ENCODE measurements at places on chromosomes 4 and X.

DNA sequence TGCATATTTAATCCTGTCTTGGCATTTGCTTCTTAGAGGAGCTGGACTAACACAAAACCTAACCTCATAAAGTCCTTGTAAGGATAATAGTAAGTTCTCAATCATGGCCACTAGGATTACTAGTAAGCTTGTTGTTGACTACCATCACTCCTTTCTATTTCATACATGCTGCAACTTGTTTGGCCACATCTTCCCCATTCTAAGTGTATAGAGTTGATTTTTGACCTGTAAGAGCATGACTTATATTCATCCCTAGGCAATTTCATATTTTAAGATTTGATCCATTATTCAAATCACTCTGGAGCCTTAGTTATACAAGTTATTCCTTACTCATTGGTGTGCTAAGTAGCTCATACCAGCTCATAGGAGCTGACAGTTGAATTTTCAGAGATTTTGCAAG lies 109.4 kb downstream of the EFHC2 start:
- no peak for DNase-seq

DNA sequence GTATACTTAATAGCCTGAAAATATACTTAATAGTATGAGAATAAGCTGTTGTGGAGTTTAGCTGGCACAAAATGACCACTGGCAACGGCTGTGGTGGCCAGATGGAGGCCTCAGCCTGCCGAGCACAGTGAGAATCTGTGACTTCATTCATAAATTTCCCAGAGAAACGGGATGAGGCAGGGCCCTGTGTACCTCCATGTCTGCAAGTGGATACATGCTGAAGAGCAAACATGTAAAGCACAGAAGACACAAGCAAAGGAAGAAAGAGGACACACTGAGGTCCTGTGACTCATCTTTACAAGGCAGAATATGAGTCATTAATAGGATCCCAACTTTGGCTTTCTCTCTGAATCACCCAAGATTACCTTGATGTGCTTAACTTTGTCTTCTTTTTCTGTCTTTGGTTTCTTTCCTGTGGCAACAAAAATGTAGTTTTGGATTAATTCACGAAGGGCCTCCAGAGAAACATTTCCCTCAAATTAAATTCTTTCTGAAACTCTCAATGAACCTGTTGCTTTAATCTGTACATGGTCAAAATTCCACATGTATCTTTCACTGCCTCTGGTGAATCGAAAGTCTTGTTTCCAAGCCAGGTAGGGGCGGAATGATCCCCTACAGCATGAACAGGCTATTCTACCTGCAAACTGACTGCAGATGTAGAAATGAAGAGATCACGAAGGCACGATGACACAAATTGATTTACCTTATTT lies 56.4 kb downstream of the IRF2 start:
- DNase-seq = peak; percentile 70

DNA sequence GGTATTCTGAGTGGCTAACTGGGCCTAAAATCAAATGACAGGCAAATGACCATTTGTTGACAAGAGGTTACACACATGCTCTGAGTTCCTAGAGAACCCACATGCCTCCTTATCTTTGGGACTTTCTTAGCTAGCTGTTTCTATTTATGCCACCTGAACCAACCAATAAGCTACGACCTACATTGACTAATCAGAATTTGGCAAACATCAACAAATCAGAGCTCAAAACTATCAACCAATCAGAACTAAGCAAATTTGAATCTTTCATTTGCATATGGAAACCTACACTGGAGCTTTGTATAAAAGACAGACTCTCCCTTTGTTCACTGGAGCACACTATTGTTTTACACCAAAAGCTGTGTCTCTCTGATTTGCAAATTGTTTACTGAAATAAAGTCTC lies 192.0 kb downstream of the CXXC4 start:
- DNase-seq = no peak

GRCh38 chr4:83405844-83406816 lies 49.5 kb downstream of the HELQ start:
- no peak for DNase-seq

- DNase-seq = no peak
These were observed 1.8 kb downstream of the FTHL17 start for GRCh38 chrX:31070057-31070468.

GRCh38 chr4:132180020-132180427 lies 969.1 kb upstream of the PCDH10 start:
- no peak for DNase-seq

GRCh38 chrX:149984411-149984810 lies 46.1 kb upstream of the EOLA2 start:
- DNase-seq = no peak

DNA sequence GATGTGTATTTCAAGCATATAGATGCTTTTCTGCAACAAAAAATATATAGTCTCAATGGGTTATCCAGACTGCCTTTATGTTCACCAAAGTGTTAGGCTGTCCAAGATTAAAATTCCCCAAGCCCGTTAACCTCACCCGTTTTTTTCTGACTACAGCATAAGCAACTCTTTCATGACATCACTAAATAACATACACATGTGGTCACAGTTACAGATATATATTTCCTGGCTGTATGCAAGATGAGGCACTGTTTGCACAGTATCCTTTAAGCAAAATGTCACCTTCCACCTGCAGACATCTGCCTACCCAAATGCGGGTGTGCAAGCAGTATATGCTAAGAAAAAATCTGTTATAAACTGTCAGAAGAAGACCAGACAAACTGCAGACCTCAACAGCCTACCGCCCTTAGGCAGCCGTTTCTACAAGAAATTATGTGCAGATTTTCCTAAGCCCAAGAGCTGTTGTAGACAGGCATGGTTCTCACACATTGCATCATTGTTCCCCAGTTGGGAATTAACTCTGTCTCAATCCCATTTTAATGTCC lies 183.1 kb upstream of the MXRA5 start:
- no peak for DNase-seq

DNA sequence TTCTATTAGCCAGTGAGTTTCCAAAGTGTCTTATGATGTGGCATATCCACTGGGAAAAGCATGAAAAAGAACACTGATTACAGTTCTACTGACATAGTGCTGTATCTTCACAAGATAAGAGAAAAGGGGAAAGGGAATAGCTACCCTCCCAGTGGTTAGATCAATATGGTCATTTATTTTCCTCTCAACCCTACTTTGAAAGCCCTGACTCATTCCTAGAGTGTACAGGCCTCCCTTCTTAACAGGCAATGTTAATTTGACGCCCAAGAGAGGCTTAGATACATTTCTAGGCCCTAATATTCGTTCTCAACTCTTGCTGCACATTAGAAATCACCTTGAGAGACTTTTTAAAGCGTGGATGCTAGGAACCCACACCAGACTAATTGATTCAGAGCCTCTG lies 20.4 kb upstream of the BRS3 start:
- DNase-seq = no peak

GRCh38 chr4:147157860-147158701 lies 212.4 kb upstream of the TTC29 start:
- no peak for DNase-seq

- DNase-seq = no peak
These were observed 157.3 kb downstream of the PRDM5 start for GRCh38 chr4:120765260-120765680.

- DNase-seq = no peak
These were observed 143.2 kb downstream of the LHFPL1 start for GRCh38 chrX:112536544-112536943.

GRCh38 chrX:71420686-71421085 lies 54.5 kb downstream of the TAF1 start:
- DNase-seq = no peak

- DNase-seq = peak; percentile 57
These were observed 130.2 kb downstream of the CHRDL1 start for GRCh38 chrX:110665223-110666002.

DNA sequence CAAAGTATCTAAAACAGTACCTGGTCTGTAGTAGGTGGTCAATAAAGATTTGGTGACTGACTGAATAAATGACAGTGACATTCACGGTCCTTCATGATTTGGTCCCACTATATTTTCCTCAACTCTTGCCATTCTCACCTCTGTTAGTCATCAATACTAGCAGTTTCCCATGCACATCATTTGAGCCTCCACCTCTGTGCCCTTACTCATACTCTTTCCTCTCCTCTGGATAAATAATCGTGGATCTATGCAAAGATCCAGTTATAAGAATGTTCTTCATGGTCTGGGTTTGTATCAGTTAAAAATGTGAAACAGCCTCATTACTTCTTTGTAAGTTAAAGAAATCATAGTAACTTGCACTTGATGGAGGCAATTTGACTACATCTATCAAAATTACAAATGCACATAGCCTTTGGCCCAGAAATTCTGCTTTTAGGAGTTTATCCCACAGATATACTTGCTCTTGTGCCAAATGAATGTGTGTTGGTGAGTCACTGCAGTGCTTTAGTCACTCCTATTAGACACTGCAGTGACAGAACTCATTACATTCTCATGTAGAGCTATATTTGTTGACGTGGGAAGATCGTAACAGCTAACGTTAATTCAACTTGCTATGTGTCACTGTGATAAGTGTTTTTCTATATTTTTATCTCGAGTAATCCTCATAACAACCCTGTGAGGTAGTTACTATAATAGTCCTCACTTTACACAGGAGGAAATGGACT lies 121.9 kb upstream of the SMIM10 start:
- DNase-seq = no peak

DNA sequence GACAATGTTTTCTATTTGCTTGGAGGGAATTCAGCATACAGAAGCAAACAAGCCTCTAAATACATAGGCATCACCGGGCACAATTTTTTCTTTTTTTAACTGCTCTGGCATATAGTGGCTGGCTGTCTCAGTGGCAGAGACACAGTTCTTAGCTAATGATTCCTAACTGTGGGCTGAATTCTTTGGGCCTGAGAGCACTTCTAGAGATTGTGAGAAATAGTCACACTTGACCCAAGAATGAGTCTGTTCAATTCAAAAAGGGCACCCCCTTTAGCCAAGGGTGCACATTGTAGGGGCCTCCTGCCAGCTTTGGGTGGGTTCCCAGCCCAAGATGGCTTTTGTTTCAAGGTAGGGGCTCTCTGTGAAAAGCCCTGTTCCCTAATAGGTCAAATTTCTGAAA lies 345.7 kb downstream of the ARHGAP10 start:
- no peak for DNase-seq

DNA sequence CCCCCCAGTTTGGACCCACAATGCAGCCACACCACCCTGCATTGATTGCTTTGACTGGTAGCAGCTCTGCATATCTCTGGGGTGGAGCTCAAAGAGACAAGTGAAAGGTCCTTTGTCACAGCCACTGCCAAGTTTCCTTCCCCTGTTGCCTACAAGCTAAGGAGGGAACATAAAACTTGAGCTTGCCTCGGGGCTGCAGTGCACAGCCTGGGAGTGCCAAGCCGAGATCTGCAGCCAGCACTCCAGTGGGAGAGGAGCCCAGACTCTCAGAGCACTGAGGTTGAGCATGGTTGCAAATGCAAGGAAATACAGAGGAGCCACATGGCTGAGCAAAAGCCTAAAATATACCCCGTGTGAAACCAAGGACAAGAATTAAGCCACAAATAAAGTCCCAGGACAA lies 142.2 kb downstream of the DKK2 start:
- no peak for DNase-seq

GRCh38 chr4:138510053-138510452 lies 267.9 kb upstream of the SLC7A11 start:
- no peak for DNase-seq

GRCh38 chrX:109362101-109362500 lies 119.8 kb downstream of the GUCY2F start:
- DNase-seq = no peak

DNA sequence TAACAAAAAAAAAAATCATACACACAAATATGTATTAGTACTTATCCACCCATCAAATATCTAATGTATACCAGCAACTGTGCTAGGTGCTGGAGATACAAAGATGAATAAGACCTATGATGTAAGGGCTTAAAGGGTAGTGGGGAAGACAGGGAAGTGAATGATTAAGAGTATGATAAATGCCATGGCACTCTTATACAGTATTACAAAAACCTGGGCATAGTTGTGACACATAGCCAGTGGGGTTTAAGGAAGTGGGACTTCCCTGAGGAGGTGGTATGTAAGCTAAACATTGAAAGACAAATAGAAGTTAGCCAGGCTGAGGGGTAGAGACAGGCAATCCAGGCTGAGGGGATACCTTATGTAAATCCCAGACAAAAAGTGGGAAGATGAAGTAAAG lies 23.5 kb downstream of the CHM start:
- DNase-seq = no peak

GRCh38 chr4:42123071-42123644 lies 29.3 kb downstream of the BEND4 start:
- DNase-seq = no peak

Measured in activated CD8-positive, alpha-beta memory T cell treated with anti-CD3 and anti-CD28 coated beads for 24 hours (primary cell).